ENCODE measurements at places on chromosomes 7 and 10. TPM values are rescaled to one million over a fixed set of nuclear protein-coding genes. Genes with fewer than 3 reads are reported as not detected.

Gene IFIT1B
- 0.08 TPM for polyA plus RNA-seq

Gene ZCWPW1
- polyA plus RNA-seq, result 2.2 TPM

Gene PITX3
- polyA plus RNA-seq, result not detected

Gene STK31
- polyA plus RNA-seq, result 0.11 TPM

Gene FAM237B
- not detected for polyA plus RNA-seq

Gene LEP
- polyA plus RNA-seq, result not detected

Gene GIMAP1
- polyA plus RNA-seq, result 90.0 TPM

Gene OR13A1
- polyA plus RNA-seq, result not detected

GRCh38 chr7:99242682-99243081, 30.0 kb upstream of the MYH16 start:
- no peaks in the 10 kb centered on the region for H3K27me3 ChIP-seq
- H3K27ac ChIP-seq, result no peak overlapping the region
- DNase-seq, result no peak
- H3K4me1 ChIP-seq, result no peaks in the 10 kb centered on the region
- H3K36me3 ChIP-seq, result no peaks in the 10 kb centered on the region

- H3K36me3 ChIP-seq, result no peaks in the 10 kb centered on the region
- H3K27ac ChIP-seq, result no peak overlapping the region
- no peak for DNase-seq
- H3K4me1 ChIP-seq, result no peaks in the 10 kb centered on the region
- H3K4me3 ChIP-seq, result no peak overlapping the region
- H3K27me3 ChIP-seq, result no peaks in the 10 kb centered on the region
These were observed 17.3 kb downstream of the MGAM start for GRCh38 chr7:142012825-142013511.

- no peak overlapping the region for H3K27ac ChIP-seq
- H3K4me1 ChIP-seq, result peaks cover 22% of the 10 kb centered on the region
- H3K27me3 ChIP-seq, result no peaks in the 10 kb centered on the region
- no peak for DNase-seq
- no peak overlapping the region for H3K4me3 ChIP-seq
- H3K36me3 ChIP-seq, result peaks cover 2% of the 10 kb centered on the region
These were observed 81.7 kb downstream of the ELMO1 start for GRCh38 chr7:37367010-37367409.

DNA sequence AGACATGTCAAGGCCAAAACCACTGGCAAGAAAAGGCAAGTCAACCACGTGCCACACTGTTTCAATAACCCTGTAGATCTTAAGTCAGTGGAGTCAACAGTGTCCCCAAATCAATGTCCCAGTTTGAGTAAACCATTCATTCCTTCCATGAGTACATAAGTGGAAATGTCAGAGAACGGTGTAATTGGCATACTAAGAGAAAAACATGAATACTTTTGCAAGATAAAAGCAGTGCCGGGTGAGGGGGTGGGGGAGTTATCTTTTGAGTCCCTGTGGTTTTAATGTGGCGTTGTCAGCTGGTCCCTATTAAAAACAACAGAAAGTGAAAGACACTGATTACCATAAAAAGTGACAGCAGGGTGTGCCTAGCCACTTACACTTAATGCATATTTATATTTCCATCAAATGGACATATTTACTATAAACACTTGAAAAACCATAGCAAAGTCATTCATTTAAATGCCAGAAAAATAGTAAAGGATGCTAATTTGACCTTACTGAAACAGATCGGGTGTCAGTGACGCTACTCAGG, 37.8 kb downstream of the RSU1 start:
- peaks cover 10% of the 10 kb centered on the region for H3K36me3 ChIP-seq
- H3K27ac ChIP-seq, result peak overlapping the region; percentile 34
- H3K4me3 ChIP-seq, result peak overlapping the region; percentile 55
- H3K4me1 ChIP-seq, result peaks cover 22% of the 10 kb centered on the region

DNA sequence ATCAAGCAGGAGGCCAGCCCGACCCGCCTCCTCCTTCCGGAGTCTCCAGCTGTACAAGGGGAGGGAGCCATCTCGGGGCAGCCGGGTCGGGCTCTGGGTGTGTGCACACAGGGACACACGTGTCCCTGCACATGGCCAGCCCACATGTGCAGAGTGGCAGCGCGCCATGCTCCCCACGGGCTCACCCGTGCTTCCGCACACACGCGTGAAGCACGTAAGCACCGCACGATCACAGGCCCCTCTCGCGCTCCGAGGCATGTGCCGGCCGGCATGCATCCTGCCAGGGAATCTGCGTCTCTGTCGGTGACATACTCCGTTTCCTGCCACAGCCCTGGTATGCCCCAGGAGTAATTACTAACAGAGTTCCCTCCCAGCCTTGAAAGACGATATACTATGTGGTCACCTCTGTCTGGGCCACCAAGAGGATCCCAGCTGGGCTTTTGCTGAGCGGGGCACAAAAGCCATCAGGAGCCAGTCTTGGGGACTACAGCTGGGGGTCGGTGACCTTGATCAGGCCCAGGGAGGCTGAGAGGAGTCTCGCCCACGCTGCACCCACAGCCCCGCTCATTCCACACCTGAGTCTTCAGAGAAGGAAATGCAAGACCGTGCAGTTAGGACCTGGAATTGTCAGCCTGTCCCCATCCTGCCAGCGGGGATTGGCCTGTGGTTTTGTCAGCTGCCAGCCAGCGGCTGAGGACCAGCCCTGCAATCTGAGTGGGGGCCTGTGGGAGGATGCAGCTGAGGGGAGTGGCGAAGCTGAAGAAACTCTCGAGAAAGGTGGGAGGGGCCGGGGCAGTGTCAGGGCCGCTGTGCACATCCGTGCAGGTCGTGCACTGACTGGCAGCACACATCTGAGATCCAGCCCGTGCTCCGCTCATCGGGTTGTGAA, 11.0 kb upstream of the LFNG start:
- peak; percentile 73 for DNase-seq
- no peaks in the 10 kb centered on the region for H3K27me3 ChIP-seq
- peak overlapping the region; percentile 55 for H3K4me3 ChIP-seq

GRCh38 chr7:56291-56913, 136.0 kb upstream of the FAM20C start:
- no peaks in the 10 kb centered on the region for H3K4me1 ChIP-seq
- H3K27me3 ChIP-seq, result no peaks in the 10 kb centered on the region
- no peak overlapping the region for H3K27ac ChIP-seq
- no peaks in the 10 kb centered on the region for H3K36me3 ChIP-seq
- H3K4me3 ChIP-seq, result no peak overlapping the region
- DNase-seq, result no peak

DNA sequence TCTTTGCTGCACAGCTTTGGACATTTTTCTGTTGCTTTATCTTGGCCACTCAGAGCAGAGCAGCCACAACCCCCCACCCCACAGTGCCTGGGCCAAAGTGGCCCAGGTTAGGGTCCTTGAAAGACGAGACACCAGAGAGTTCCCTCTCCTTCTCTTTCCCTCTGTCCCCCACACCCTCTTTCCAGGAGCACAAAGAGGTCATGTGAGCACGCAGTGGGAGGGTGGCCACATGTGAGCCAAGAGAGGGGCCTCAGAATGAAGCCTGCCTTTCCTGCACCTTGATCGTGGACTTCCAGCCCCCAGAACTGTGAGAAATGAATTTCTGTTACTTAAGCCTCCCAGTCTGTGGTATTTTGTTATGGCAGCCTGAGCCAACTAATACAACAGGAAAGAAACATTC, 14.6 kb upstream of the MSMB start:
- no peak for DNase-seq
- peaks cover 1% of the 10 kb centered on the region for H3K27me3 ChIP-seq
- H3K36me3 ChIP-seq, result no peaks in the 10 kb centered on the region
- H3K4me3 ChIP-seq, result no peak overlapping the region
- H3K4me1 ChIP-seq, result no peaks in the 10 kb centered on the region
- no peak overlapping the region for H3K27ac ChIP-seq

- DNase-seq, result no peak
- no peak overlapping the region for H3K4me3 ChIP-seq
- H3K27ac ChIP-seq, result no peak overlapping the region
- H3K27me3 ChIP-seq, result no peaks in the 10 kb centered on the region
These were observed 471.3 kb upstream of the FOXK1 start for GRCh38 chr7:4210821-4211220.

DNA sequence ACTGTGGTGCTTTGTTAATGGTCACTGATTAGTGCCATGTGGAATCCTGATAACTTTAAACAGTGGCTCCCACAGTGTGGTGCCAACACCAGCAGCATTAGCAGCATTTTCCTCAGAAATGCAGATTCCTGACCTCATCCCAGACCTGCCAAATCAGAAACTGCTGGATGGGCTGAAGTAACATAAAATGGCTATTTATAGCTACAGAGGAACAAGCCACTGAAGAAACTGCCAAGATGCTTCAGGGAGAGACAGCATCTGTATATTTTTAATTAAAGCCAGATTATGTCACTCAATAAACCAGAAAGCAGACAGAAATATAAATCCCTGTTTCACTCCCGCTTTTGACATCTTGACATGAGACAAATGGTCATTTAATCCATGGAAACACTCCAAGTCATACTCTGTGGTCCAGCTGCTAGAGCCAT, 178.5 kb downstream of the AMPH start:
- DNase-seq, result no peak
- no peak overlapping the region for H3K27ac ChIP-seq
- H3K27me3 ChIP-seq, result no peaks in the 10 kb centered on the region
- H3K36me3 ChIP-seq, result no peaks in the 10 kb centered on the region
- no peak overlapping the region for H3K4me3 ChIP-seq
- no peaks in the 10 kb centered on the region for H3K4me1 ChIP-seq

GRCh38 chr7:151113344-151114150, 27.3 kb downstream of the AGAP3 start:
- H3K4me1 ChIP-seq, result peaks cover 9% of the 10 kb centered on the region
- H3K36me3 ChIP-seq, result no peaks in the 10 kb centered on the region
- no peaks in the 10 kb centered on the region for H3K27me3 ChIP-seq
- H3K4me3 ChIP-seq, result no peak overlapping the region

Data from CD4-positive, CD25-positive, alpha-beta regulatory T cell (primary cell).